ENCODE measurements at places on chromosomes 6 and 20. TPM values are rescaled to one million over a fixed set of nuclear protein-coding genes. Genes with fewer than 3 reads are reported as not detected.

The PPP1R14C gene
- 0.26 TPM for total RNA-seq

DNA sequence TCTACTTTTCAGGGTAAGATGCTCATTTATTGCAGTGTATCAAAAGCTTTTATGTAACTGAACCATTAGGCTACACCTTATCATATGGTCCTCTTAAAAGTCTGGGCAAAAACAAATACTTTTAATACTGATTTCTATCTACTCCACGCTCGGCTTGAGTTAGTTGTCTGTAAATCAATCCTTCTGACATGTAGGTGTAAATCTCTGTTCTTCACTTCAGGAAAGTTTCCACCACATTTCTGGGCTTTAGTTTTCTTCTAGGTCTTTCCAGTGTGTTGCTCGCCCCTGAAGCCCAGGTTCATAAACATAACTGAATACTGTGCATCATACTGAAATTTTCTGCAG is 89.2 kb upstream of the RNF217 start:
- H3K27me3 ChIP-seq, result no peaks in the 10 kb centered on the region
- H3K27ac ChIP-seq, result no peak overlapping the region
- H3K4me1 ChIP-seq, result no peaks in the 10 kb centered on the region
- no peak for DNase-seq

The OR2B6 gene
- not detected for total RNA-seq

DNA sequence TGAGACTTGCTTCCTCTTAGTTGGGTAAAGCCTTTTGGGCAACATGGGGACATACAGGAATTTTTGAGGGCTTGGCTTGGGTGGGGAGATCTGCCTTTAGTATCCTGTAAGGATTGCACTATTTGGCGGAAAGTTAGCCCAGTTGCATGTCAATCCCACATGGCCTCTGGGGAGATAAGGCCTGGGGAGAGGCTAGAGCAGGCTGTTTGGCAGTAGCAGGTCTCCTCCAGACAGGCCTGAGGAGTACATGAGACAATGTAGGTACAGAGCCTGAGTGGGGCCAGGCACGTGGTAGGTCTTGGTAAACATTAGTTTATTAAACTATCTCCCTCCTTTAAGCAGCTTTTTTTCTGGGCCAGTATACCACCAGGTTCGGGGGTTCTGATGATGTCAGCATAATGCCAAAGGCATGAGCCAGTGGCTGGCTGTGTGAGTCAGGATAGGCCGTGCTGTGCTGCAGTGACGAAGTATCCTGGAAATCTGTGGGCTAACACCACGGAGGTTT is 147.9 kb downstream of the VEGFA start:
- no peak overlapping the region for H3K27ac ChIP-seq
- no peaks in the 10 kb centered on the region for H3K36me3 ChIP-seq
- H3K4me3 ChIP-seq, result no peak overlapping the region
- DNase-seq, result no peak
- H3K4me1 ChIP-seq, result peaks cover 26% of the 10 kb centered on the region

The ENPP5 gene
- total RNA-seq, result 9.1 TPM

The CST4 gene
- not detected for total RNA-seq

The CCDC28A gene
- total RNA-seq, result 30.2 TPM

DNA sequence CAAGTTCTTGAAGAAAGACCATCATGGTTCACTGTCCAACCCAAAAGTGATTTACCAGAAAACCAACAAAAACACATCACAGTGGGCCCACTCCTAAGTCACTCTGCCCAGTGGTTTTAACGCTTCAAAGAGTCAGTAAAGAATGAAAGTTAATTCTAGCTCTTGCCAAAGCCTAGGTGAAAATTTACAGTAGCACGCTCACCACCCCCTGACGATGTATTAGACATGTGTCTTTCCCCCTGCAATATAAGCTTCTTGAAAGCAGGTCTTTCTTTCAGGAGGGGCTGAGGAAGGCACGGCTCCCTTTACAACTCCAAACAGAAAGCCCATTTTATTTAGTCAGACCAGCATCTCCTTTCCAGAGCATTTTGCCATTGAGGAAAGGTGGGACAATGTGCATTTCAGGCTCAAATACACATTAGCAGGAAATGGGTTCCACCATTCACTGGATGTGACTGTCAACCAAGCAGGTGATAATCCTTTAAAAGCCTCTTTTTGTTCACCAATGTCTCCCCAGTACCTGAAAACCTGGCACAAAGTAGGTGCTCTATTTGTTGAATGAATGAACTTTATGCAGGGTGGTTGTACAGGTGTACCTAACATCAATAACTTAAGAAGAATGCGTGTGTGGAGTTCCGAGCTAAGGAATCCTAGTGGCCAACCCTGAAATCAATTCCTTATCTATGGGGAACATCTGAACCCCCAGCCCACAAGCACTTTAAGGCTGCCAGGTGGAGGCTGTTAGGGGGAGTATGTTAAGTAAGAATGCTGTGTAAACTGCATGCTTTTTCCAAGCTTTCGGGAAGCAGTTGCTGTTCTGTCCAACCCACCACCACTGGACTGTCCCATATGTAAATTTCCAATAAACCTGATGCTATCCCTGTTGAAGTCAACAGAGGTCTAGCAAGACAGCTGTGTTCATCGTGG is 11.4 kb downstream of the EZR start:
- H3K27me3 ChIP-seq, result no peaks in the 10 kb centered on the region
- H3K4me1 ChIP-seq, result peaks cover 12% of the 10 kb centered on the region
- no peak overlapping the region for H3K27ac ChIP-seq
- no peak overlapping the region for H3K4me3 ChIP-seq

GRCh38 chr20:23915844-23916243 is 36.3 kb upstream of the CST5 start:
- H3K4me1 ChIP-seq, result no peaks in the 10 kb centered on the region
- no peak for DNase-seq
- H3K27me3 ChIP-seq, result no peaks in the 10 kb centered on the region
- no peaks in the 10 kb centered on the region for H3K36me3 ChIP-seq
- H3K27ac ChIP-seq, result no peak overlapping the region
- no peak overlapping the region for H3K4me3 ChIP-seq

DNA sequence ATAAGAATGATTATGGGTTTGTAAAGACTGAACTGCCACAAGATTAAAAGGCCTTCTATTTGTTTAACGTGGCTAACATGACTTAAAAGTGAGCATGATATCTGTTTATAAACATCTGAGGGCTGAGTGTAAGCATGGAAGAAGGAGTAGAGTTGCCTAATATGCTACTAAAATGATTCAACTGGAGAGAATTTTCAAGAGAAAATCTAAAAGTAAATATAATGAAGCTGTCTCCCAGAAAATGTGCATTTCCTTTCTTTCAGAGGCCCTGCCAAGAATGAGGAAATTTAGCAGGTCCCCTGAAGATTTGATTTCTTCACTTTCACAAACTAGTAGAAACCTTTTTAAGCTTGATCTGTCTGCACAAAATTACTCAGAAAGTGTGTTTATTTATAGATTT is 4.2 kb upstream of the EYA4 start:
- H3K4me1 ChIP-seq, result peaks cover 6% of the 10 kb centered on the region
- no peak for DNase-seq
- H3K36me3 ChIP-seq, result no peaks in the 10 kb centered on the region
- no peak overlapping the region for H3K4me3 ChIP-seq
- H3K27ac ChIP-seq, result no peak overlapping the region
- H3K27me3 ChIP-seq, result peaks cover 42% of the 10 kb centered on the region

The SLC35F1 gene
- total RNA-seq, result 17.7 TPM

GRCh38 chr6:84417260-84417659 is 189.8 kb upstream of the CEP162 start:
- no peaks in the 10 kb centered on the region for H3K27me3 ChIP-seq
- H3K36me3 ChIP-seq, result no peaks in the 10 kb centered on the region
- H3K4me3 ChIP-seq, result no peak overlapping the region
- no peak overlapping the region for H3K27ac ChIP-seq
- peaks cover 4% of the 10 kb centered on the region for H3K4me1 ChIP-seq
- DNase-seq, result no peak

The HLA-DMB gene
- total RNA-seq, result 4.5 TPM

The GLYATL3 gene
- not detected for total RNA-seq

DNA sequence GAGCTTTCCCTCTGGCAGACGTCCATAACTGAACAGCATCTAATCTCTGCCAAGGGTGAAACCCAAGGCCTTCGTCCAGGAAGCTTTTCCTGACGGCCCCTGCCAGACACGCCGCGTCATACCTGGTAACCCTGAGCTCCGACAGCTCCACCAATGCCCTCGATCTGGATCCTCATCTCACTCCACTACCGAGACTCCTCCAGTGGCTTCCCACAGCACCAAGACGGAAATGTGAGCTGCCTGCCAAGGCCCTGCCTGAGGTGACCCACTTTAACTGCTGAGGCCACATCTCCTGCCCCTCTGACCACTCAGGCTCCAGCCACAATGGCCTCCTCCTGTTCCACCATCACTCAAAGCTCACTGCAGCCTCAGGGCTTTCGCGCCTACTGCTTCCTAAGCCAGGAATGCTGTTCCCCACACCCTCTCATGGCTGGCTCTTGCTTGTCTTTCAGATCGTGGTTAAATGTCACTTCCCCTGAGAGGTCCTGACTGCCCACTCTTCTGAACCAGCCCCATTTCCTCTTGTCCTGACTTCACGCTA is 143.2 kb downstream of the PREX1 start:
- H3K4me1 ChIP-seq, result peaks cover 37% of the 10 kb centered on the region
- no peak overlapping the region for H3K27ac ChIP-seq
- no peak overlapping the region for H3K4me3 ChIP-seq
- H3K36me3 ChIP-seq, result no peaks in the 10 kb centered on the region
- DNase-seq, result no peak

DNA sequence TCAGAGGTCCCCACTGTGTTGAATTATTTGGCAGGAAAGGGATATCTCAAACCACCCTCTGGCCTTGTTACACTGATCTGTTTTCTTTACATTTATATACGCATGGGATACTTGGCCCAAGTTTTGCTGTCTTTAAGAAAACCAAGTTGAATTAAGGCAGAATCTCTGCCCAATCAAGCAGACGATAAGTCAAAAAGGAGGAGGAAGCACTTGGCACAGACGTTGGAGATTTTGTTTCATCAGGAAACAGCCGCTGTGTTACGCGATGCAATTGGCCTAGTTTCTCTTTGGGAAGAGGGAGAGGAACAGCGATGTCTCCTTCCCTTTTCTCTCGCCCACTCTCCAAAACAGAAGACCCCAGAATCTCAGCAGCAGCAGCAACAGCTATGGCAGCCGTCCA is 20.2 kb upstream of the NAA20 start:
- no peaks in the 10 kb centered on the region for H3K4me1 ChIP-seq
- H3K27me3 ChIP-seq, result no peaks in the 10 kb centered on the region
- DNase-seq, result no peak

- H3K4me3 ChIP-seq, result no peak overlapping the region
- H3K27me3 ChIP-seq, result no peaks in the 10 kb centered on the region
- H3K27ac ChIP-seq, result no peak overlapping the region
- no peaks in the 10 kb centered on the region for H3K36me3 ChIP-seq
- DNase-seq, result no peak
- no peaks in the 10 kb centered on the region for H3K4me1 ChIP-seq
Measured at GRCh38 chr6:144885817-144886216, 600.7 kb downstream of the UTRN start.

DNA sequence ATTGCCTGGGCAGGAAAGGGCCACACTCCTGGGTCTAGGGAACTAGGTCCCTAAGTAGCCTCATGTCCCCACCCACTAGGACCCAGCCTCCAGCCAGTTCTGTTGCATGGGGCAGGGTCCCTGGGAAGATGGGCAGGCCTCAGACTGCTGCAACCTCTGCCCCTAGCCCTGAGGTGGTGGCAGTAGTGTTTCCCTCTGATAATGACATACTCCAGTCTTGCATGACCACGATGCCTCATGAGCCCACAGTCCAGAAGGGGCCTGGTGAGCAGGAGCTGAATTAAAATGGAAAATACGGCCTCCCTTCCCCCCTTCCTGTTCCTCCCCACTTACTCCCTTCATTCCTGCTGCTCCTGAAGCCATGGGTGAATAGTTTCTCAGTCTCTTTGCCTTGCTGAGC is 36.0 kb upstream of the SCRT2 start:
- peaks cover 55% of the 10 kb centered on the region for H3K27me3 ChIP-seq
- peaks cover 5% of the 10 kb centered on the region for H3K4me1 ChIP-seq
- H3K4me3 ChIP-seq, result no peak overlapping the region
- no peaks in the 10 kb centered on the region for H3K36me3 ChIP-seq
- DNase-seq, result no peak

DNA sequence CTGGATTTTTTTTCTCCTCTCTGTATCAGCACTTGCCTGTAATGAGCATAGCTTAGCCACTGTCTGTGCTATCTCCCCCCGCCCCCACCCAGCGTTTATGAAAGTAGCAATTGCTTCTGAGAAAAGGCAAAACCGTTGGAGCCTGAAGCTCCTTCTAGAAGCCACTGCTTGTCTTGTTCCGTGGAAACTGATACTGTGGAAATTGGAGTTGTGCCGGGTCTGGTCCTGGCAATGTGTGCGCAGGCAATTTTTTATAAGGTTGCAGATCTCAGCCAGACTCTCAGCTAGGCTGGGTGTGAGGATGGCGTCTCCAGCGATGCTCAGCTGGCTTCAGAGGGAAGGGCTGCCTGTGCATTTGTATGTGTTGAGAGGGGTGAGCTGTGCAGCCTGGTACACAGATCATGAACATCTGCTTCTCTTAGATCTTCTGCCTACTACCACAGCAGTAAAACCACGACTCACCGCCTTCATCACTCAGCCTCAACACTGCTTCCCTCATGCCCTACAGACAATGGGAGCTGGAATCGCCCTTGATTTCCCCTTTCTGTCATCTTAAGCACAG is 72.4 kb upstream of the GTSF1L start:
- H3K27me3 ChIP-seq, result no peaks in the 10 kb centered on the region
- H3K4me1 ChIP-seq, result peaks cover 17% of the 10 kb centered on the region
- H3K36me3 ChIP-seq, result no peaks in the 10 kb centered on the region
- DNase-seq, result no peak

The AHCY gene
- 184 TPM for total RNA-seq

GRCh38 chr6:36781669-36782068 is 57.6 kb downstream of the CPNE5 start:
- H3K27me3 ChIP-seq, result peaks cover 8% of the 10 kb centered on the region
- no peaks in the 10 kb centered on the region for H3K36me3 ChIP-seq
- H3K4me3 ChIP-seq, result no peak overlapping the region
- peaks cover 21% of the 10 kb centered on the region for H3K4me1 ChIP-seq

DNA sequence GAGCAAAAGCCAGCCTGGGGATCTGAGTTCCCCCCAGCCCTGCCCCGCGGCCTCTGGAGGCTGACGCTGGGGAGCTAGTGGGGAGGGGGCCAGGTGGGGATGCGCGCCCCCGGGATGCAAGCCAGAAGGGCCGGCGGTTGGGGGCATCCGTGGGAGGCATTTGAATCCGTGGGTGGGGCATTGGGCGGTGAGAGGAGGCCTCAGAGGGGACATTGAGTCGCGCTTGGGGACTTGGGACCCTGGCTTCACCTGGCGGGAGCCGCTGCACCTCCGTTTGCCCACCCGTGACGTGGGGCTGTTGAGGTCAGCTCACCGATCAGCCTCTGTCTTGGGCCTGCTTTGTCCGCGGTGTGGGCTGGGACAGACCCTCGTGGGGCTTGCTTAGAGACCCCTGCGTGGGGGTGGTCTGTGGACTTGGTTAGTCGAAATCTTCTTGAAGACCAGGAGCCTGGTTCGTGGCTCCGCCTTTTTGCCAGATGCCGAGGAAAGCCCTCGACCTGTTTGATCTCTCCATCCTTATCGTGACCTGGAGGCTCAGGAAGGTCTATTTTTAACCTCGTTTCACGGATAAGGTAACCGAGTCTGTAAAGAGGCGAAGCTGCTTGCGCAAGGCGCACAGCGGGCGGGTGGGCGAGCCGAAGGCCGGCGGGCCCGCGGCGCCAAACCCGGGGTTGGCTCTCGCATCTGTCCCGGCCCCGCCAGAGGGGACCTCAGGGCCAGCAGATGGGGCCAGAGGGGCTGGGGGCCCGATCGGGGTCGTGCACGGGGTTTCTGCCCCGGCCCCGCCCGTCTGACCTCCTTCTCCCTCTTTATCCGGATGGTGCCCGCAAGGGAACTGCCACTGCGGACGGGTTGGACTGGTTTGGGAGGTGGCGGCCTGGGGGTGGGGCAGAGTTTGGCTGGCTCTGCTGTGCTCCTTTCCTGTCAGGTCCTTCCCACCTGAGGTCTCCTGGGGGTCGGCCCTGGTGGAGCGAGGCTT is 8.3 kb downstream of the FAM110A start:
- peak overlapping the region; percentile 71 for H3K4me3 ChIP-seq
- H3K36me3 ChIP-seq, result no peaks in the 10 kb centered on the region
- no peak overlapping the region for H3K27ac ChIP-seq
- peaks cover 4% of the 10 kb centered on the region for H3K4me1 ChIP-seq
